ENCODE measurements at places on chromosomes 2 and 18.
A peak's percentile ranks its signal among the peaks of the same experiment; 100 is the strongest.

DNA sequence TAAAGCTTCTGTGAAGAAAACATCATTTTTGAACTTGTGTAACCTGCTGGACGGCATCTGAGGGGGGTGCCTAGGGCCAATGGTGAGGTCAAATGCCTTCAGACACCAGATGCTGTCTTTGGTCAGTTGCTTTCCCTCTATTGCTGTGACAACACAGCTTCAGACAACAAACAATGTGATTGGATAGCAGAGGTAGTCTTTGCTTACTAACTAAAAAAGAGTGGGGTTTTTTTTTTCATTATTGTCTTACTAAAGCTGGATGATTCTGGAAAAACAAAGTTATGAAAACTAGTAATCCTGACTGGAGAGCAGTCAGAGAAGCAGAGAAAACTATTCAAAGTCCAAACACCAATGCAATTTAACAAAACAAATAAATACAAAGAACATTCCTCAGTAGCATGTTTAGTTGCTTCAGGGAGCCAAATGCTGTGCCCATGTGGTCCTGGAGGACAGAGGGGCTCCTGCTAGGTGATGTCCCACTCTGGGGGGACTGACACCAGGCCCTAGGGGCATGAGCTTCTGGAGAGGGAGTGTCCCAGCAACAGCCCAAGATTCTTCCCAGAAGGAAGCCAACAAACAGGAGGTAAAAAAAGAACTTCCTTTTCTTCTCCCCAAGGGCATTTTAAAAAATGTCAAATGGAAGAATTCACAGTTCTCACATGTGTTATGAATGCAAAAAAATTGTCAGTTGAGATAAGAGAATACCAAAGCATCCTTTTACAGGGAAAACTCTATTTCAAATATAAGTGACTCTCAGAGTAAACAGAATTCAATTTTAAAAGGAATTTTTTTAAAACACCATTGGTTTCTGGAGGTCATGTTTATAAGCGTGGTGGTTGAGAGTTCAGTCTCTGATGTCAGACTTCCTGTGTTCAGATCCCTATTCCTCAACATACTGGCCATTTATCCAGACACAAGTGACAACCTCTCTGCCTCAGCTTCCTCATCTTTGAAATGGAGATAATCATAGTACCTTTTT is 181.1 kb upstream of the PGAP1 start:
- DNase-seq: no peak

DNA sequence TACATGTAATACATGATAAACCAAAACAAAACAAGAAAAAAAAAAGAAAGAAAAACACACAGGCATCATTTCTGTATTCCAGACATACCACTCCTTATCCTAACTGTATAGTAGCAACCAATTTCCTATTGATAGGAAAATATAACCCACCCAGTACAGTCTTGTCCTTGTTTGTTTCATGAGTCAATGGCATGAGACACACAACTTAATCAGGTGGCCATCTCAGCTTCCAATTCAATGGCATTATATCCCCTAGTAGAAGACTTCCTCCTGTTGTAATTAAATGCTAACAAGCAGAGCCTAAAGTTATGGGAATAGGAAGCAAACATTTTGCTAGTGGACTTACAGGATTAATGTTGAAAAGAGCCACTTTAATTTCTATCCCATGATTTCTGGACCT is 121.0 kb upstream of the NOL4 start:
- DNase-seq: no peak

DNA sequence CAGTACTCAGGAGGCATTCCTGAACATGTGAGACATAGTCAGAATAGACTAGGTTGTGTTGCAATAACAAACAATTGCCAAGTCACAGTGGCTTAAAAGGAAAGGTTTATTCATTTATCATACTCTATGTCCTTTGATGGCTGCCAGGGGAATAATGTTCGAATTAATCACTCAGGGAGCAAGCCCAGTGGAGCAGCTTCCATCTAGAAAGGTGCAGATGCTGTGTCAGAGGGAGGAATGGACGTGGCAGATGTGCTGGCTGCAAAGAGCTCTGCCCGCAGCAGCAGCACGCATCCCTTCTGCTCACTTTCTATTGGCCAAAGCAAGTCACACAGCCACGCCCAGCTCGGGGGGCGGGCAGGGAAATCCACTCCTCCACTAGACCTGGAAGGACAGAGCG is 105.9 kb upstream of the AQP4 start:
- DNase-seq: peak; percentile 70

DNA sequence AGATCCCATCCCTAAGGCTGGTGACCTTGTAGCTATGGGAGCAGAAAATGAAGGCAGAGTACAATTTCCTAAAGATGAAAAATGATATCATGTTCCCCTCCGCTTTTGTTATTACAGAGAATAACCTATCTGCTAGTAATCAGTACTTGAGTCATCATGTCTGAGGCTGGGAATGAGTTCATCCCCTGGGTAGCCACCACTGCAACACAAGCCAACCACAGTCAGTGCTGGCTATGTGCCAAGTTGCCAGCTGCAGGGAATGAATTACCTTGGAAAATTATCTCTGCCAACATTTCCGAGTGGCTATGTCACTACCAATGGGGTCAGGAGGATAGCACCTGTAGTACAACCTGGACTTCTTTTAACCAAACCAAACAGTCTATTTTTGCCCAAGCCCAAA is 1094.7 kb upstream of the DDX18 start:
- peak; percentile 88 for DNase-seq

GRCh38 chr18:77161961-77162360 is 29.4 kb upstream of the MBP start:
- DNase-seq: no peak

GRCh38 chr2:224551693-224552092 is 33.5 kb downstream of the CUL3 start:
- no peak for DNase-seq

DNA sequence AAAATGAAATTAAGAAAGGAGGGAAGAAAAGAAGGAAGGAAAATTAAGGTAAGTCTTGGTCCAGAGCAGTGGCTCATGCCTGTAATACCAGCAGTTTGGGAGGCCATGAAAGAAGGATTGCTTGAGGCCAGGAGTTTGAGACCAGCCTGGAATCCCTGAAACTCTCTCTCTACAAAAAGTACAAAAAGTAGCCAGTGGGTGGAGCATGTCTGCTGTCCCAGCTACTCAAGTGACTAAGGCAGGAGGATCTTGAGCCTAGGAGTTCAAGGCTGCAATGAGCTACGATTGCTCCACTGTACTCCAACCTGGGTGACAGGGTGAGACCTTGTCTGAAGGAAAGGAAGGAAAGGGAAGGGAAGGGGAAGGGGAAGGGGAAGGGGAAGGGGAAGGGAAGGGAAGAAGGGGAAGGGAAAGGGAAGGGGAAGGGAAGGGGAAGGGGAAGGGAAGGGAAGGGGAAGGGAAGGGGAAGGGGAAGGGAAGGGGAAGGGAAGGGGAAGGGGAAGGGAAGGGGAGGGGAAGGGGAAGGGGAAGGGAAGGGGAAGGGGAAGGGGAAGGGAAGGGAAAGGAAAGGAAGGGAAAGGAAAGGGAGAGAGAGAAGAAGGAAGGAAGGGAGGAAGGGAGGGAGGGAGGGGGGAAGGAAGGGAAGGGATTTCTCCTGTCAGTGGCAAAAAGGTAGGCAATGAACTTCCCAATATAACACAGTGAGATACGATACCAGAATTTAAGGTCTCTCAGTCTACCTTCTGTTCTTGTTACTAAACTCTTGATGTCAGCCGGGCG is 412.8 kb downstream of the CMPK2 start:
- peak; percentile 9 for DNase-seq

DNA sequence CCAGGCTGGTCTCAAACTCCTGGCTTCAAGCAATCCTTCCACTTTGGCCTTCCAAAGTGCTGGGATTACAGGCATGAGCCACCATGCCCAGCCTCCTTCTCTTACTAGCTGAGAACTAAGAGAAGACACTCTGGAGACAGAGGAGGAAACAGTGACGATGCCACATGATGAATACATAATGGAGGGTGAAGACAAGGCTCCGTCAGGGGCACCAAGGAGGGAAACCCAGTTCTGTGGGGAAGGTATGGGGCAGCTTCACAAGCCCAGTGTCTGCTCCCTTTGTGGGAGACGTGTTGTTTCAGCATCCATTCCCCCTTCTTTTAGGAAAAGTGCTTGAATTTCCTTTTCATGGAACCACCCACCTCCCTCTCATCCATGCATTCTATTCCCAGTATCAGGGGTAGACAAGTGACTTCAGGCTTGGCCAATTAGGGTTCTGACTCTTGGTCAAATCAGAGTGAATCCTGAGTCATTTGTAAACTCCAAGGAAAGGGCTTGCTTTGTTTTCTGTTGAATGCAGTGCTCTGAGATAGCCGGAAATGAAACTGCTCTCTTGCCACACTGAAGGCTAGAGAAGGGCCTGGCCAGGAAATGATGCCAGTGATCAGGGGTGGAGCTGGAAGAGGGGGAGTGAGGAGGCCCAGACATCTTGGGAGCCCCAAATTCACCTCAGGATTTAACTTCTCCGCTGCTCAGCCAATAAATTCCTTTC is 23.7 kb downstream of the TMEM127 start:
- no peak for DNase-seq

GRCh38 chr18:79367989-79368388 is 27.7 kb upstream of the NFATC1 start:
- no peak for DNase-seq

DNA sequence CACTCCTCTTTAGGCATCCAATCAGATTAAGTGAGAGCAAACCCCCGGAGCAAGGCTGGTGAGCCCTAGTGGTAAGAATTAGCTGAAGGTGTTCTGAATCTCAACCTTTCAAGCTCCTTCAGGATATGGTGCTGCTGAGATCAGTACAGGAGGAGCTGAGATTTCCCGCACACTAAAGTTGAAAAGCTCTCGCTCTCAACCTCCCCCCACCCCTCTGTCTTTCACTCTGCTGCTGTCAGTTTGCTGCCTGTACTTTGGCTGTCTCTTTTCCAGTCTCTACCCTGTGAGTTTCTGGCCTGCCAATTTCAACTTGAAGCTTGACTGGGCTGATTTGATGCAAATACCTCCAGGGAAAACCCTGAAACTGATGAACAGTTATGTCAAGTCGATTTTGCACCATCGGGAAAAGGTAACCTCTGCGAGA is 15.7 kb downstream of the ZEB2 start:
- DNase-seq: no peak

GRCh38 chr2:141029428-141030078 is 1101.3 kb downstream of the LRP1B start:
- DNase-seq: no peak

DNA sequence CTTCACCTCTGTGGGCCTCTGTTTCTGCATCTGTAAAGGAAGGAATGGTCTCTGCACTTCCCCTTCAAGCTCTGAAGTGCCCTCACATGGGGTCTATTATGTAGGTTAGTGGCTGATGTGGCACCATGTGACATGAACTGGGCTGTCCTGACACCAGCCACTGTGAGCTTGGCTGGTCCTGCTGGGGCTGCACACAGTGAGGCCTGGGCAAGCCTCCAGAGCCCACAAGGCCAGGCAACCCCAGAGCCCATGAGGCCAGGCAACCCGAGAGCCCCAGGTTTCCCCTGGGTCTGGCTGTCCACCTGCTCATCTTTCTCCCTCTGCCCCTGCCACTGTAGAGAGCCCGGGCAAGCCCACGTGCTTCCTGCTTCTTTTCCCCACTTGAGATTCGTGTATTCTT is 150.1 kb upstream of the SMAD2 start:
- DNase-seq: no peak

- no peak for DNase-seq
These were observed 76.8 kb downstream of the ALPK2 start for GRCh38 chr18:58552057-58552461.

DNA sequence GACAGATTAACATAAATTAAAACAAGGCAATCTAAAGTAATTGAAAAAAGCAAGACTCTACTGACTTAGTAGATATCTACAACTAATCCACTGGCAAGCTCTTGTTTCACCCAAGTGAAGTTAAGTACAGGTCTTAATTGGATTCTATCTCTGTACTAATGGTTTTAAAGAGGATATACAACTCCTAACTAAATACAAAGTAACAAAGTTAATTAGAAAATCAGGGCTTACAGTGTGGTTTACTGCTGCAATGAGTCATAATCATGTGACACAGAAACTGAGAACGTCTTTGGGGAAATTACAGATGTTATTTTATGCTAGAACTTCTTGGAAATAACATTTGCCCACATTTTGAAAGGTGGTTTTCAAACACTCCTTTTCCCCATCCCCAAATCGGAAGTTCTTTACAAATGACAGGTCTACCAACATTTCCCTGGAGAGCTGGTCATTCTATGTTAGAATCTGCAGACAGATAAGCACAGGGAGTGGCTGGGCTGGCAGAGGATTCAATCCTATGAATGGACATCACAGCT is 245.3 kb downstream of the STK39 start:
- peak; percentile 52 for DNase-seq

DNA sequence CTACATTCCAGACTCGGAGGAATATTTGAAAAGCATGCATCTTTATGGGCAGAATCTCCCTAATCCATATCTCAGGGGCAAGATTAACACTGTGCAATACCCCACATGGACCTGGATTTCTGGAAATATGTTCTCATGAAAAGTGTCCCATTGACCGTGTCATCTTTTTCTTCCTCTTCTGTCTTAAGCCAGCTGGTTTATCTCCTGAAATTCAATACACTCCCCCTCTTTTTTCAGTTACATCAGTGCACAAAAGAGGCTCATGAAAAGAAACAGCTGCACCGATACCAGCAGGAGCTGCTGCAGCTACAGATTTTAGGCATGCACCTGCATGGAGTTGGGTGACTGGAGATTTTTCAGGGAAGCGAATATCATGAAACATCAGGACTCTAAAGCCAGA is 117.2 kb downstream of the SLC4A3 start:
- no peak for DNase-seq

DNA sequence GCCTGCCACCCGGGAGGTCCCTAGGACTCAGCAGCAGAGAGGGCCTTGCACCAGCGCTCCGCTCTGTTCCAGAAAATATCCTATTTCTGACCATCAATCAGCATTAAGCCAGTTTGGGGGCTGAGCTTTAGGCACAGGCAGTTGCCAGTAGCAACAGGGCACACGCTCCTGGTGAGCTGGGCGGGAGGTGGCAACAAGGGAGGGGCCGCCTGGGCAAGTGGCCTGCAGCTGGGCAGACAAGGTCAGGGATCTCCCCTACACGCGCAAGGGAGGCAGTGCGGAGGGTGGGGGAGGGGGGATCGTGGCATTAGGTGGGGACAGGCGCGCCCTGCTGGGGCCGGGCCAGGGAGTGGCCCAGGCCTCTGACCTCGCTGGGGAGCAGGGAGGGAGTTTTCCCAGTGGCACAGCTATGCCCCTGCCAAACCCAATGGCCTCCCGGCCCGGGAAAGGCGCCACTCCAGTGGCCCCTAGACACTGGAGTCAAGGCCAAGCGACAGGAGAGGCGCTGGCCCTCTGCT is 302.8 kb downstream of the NCKAP5 start:
- DNase-seq: peak; percentile 59

Measured in NCI-H524 (cell line).